ENCODE measurements at places on chromosomes 12 and 14.

- peak; percentile 97 for DNase-seq
These were observed 8.9 kb upstream of the FOXN3 start for GRCh38 chr14:89425931-89426330.

DNA sequence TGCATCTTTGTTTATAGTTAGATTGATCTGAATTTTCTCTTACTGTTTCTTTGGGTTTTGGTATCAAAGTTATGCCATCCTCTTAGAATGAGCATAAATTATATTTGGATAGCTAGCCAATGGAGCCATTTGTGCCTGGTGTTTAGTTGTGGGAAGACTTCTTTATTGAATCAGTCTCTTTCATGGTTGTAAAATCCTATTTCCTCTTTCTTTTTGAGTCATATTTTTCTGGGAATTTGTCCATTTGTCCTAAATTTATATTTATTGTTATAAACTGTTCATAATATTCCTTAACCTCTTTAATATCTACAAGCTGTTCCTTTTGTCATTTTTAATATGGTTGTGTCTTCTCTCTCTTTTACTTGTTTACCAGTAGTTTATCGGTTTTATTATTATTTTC is 462.5 kb downstream of the AEBP2 start:
- DNase-seq = no peak

DNA sequence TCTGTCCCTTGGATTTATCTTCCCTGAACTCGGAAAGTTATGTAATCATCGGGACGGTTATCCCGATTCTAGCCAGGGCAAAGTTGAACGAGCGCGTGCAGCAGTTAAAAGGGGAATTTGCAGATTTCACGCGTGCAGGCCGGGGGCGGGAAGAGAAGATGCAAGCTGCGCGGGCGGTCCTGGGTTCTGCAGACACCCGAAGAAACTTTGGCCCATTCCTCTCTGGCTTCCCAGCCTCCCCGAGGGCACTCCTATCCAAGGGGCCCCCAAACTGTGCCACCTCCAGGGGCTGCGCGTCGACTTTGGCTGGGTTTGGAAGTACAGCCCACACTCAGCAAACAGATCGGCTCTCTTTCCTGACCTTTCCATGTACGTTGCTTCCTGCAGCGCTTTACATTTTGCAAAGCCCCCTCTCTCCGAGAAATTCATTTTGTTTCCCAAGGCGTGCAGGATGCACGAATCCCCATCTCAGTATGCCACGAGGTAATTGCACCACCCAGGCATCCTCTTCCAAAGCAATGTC is 941 bp upstream of the PPP1CC start:
- no peak for DNase-seq

DNA sequence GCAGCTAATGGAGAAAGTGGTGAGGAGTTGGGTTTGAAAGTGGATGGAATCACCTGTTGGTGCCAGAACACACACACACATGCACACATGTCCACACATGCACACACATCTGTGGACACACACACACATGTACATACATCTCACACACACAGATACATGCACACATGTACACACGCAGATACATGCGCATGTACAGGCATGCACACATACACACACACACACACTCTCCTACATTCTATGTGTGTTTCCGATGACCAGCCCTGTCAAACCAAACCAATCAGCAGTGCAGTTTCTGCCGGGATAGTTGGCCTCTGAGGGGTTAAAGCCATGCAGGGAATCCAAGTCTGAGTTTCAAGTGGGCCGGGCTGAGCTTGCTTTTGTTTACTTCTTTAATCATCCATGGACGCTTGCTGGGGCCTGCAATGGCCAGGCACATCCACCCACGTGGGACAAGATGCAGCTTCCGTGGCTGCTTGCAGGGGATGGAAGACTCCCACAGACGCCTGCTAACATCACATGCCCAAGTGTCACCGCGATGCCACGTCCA is 52.5 kb downstream of the GALNT9 start:
- DNase-seq = no peak

GRCh38 chr14:35242599-35243311 is 49.4 kb upstream of the PSMA6 start:
- DNase-seq = no peak

- no peak for DNase-seq
These were observed 263.6 kb upstream of the SYT10 start for GRCh38 chr12:33703221-33703620.

- DNase-seq = no peak
These were observed 393.5 kb downstream of the PCNX1 start for GRCh38 chr14:71300566-71301330.

GRCh38 chr12:13534645-13535398 is 338.3 kb downstream of the EMP1 start:
- DNase-seq = no peak

- DNase-seq = peak; percentile 94
These were observed 127.5 kb downstream of the TMX1 start for GRCh38 chr14:51367600-51367931.

DNA sequence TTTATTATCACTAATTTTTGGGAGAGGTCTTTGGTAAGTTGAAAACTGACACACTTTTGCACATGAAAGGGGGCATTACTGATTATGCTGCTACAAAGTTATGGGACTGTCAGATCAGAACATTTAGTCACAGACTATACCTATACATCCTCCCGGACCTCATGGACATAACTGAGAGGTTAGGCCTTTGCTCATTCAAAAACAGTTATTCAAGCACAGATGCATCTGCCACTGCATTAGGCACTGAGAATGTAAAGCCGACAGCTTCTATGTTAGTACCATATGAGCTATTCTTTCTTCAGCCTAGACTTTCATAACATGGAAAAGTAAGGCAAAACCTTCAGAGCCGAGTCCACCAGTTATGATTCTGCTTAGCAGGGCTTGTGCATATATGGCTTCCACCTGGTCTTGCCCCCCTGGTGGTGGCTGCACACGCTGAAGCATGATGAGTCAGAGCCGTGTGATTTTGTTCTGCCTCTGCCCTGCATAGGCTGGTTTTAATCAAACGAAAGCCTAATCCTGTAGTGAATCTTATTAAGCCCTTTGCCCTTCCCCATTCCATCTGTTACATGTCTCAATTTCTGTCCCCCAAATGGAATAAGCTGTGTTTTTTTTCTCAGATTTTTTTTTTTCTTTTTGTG is 21.8 kb upstream of the RNU6-8 start:
- peak; percentile 30 for DNase-seq

DNA sequence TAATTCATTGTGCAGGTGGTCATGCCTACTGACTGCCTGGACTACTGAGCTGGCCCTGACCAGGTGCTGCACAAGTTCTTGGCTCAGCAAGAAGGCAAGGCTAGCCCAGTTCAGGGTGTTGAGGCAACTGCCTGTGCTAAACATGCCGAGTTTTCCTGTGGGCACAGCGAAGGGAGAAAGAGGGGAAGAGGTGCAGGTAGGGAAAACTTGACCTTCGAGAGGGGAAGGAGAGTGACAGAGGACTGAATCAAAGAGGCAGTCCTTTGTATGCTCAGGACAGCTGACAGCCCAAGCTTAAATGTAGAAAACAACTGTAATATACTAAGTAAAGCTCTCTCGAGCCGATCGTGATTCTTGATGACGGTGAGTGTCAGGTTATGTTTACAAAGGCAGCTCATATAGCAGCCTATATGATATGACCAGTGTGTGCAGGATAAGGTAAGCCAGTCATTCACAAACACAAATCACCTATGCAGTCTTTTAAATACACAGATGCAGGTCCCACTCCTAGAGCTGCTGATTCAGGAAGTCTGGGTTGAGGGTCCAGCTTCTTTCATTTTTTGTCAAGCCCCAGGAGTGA is 2.6 kb downstream of the IRAK3 start:
- no peak for DNase-seq

DNA sequence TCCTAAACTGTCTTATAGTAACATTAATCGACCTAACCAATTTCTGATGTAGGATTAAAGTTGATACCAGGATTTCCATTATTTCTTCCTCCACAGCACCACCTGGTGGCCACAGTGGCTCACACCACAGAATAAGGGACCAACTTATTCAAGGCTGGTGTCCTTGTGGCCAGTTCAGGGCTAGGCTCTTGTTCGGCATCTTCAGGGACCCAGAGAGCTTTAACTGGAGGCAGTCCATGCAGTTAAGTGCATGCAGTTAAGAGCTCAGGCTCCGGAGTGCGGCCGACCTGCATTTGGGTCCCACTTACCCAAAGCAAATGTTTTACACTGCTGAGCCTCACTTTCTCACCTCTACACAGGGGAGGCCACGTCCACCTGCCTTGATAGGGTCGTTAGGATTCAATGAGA is 42.0 kb upstream of the GPR68 start:
- no peak for DNase-seq

DNA sequence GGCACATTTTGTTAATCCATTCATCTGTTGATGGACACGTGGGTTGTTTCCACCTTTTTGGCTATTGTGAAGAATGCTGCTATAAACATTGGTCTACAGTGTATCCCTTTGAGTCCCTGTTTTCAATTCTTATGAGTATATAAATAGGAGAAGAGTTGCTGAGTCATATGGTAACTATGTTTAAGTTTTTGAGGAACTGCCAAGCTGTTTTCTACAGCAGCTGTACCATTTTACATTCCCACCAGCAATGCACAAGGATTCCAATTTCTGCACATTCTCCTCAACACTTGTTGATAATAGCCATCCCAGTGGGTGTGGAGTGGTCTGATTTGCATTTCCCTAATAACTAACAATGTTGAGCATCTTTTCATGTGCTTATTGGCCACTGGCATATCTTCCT is 6.9 kb upstream of the SVOP start:
- DNase-seq = no peak

DNA sequence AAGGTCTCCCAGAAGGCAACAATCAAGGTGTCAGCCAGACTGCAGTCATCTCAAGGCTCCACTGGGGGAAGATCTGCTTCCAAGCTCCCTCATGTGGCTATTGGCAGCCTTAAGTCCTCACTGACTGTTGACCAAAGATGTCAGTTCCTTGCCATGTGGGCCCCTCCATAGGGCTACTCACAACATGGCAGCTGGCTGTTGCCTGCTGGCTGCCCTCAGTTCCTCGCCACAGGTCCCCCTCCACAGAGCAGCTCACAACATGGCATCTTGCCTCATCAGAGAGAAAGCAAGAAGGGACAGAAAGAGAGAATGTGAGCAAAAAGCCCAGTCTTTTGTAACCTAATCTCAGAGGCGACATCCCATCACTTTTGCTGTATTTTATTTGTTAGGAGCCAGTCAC is 34.4 kb upstream of the EGLN3 start:
- DNase-seq = no peak

DNA sequence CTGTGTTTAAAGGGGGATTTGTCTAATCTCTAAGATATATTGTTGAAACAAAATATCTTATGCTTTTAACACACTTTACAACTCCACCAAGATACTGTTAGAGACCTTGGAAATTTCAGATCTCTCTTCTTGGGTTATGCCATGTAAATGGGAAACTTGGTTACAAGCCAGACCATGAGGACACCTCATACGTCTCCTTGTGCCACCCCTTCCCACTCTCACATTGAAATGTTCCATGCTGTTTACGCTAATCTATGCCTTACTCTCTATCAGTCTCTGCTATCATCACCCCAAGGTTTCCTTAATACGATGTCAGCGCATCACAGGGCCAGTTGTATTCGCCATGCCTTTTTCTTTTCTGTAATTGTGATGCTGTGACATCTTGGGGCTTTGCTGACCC is 13.4 kb upstream of the DEGS2 start:
- DNase-seq = no peak

DNA sequence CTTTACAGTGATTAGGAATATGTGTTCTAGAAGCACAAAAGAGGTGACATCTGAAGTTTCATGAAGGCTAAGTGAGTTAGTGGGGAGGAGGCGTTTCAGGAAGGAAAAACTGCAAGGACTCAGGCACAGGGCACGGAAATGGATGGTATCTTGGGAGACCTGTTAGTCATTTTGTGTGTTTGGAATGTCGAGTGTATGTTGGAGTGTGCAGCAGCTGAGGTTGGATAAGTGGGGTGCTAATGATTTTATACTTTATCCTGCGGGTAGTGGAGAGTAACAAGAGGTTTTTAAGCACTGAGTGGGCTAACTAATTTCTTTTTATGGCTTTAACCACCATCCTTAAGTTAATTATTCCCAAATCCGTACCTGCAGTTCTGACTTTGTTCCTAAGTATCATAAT is 571.5 kb upstream of the FBXO33 start:
- no peak for DNase-seq

Measured in BJ (cell line).